CD4-positive, alpha-beta T cell treated with Interleukin-1 beta for 1 hour (primary cell): ENCODE measurements at places on chromosomes 5 and 9.

GRCh38 chr5:129461711-129462332 is 1.7 kb downstream of the ADAMTS19 start:
- no peak for DNase-seq

- peak; percentile 42 for DNase-seq
These were observed 959 bp upstream of the FBXL17 start for GRCh38 chr5:108382784-108383330.

GRCh38 chr9:129166623-129167557 is 11.2 kb downstream of the IER5L start:
- peak; percentile 27 for DNase-seq

DNA sequence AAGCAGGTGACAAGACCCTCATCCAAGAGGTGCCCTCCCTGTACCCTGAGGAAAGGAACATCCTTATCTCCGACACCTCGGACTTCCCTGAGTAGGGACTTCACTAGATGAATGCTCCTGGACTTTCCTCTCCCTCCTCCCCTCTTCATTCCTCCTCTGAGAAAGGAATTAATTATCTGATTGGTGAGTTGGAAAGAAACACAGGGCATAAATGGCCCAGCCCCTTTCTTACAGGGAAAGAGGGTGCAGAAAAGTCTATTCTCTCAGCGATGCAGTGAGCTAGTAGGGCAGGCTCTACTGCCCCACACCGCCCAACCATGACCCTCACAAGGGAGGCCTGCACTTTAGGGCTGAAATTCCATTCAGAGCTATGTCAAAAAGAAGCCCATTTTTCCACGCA is 87.5 kb downstream of the TTC39B start:
- DNase-seq = no peak

- DNase-seq = no peak
These were observed 23.9 kb downstream of the GDNF start for GRCh38 chr5:37815913-37816312.

DNA sequence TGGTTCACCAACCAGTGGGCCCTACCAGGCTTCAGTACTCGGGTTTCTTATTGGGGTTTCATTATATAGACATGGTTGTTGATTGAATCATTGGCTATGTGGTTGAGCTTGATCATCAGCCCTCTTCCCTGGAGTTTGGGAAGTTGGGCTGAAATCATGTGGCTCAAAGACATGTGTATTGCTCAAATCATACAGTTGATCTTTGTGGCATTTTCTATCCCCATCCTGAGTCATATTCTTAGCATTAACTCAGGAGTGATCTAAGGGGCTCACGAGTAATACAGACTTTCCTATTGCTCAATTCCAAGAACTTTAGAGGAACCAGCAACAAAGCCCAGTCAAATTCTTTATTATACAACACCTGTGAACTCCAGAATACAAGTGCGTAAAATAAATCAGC is 66.2 kb downstream of the SMC5 start:
- no peak for DNase-seq

GRCh38 chr5:135980620-135981019 is 25.8 kb upstream of the LECT2 start:
- no peak for DNase-seq

DNA sequence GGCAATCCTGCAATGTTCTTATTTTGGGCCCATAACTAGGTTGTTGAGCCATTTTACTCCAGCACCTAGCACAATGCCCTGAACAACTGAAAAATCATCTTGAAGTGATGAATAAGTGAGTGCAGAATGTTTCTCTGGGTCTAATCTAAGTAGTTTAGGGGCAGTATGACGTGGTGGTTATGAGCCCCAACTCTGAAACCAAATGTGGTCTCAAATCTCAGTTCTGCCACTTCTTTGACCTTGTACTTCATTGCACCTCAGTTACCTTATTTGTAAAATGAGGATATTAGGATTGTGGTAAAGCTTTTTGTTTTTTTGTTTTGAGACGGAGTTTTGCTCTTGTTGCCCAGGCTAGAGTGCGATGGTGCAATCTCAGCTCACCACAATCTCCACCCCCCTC is 80.9 kb upstream of the SNX2 start:
- DNase-seq = no peak

GRCh38 chr5:95392593-95393182 is 1.5 kb downstream of the FAM81B start:
- DNase-seq = no peak

GRCh38 chr9:133154097-133154989 is 9.4 kb downstream of the GBGT1 start:
- DNase-seq = no peak

DNA sequence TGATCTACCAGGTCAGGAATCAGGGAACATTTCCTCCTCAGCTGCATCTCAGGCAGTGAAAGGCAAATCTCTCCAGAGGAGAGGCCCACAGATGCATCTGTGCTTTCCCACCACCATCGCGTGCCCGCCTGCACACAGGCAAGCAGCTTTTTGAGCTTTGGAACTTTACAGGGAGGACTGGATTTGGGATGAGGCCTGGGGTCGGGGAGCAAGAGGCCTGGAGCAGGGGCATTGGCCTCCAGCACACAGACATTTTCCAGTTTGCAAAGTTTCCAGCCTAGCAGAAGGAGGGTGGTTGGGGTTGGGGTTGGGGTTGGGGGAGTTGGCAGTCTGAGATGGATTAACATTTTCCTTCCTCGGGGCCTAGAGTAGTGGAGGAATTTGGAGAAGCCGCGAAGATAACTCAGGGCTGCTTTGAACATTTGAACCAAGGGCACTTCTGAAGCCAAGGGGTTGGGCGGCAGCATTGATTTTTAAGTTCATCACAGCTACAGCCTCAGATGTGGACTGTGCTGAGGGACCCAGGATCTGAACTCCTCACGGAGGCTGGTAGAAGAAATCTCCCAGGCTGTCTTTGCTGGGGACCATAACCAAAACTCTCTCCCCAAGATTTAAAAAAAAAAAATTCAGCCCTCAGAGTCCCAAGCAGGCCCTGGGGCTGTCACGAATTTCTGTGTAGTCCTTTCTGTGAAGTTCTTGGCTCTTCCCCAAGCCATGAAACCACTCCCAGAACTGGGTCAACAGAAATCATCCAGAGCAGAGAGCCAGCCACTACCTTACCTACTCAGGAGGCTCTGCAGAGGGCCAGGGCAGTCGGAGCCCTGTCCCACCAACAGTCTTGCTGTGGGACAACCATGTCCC is 25.6 kb downstream of the C5orf15 start:
- DNase-seq = no peak

DNA sequence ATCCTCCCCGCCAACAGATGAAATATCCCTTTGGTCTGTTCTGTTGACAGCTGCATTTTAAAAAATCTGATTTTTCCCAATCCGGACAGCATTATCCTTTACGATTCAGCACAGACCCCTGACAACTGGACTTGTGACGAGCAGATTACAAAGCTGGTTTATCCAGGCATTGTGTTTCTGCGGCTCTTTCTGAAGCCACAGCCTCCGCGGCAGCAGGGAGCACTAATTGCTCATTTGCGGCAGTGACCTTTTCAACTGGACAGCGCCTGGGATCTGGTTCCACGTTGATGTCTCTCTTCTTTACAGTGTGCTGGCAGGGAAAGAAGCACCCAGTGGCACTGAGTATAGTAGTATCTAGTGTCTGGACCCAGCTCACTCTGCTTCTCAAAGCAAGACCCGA is 351.2 kb downstream of the ZNF608 start:
- no peak for DNase-seq
